Dermis microvascular lymphatic vessel endothelial cell (primary cell): ENCODE measurements at places on chromosomes 11 and 22. TPM values are rescaled to one million over a fixed set of nuclear protein-coding genes. Genes with fewer than 3 reads are reported as not detected.
A peak's percentile ranks its signal among the peaks of the same experiment; 100 is the strongest.

DNA sequence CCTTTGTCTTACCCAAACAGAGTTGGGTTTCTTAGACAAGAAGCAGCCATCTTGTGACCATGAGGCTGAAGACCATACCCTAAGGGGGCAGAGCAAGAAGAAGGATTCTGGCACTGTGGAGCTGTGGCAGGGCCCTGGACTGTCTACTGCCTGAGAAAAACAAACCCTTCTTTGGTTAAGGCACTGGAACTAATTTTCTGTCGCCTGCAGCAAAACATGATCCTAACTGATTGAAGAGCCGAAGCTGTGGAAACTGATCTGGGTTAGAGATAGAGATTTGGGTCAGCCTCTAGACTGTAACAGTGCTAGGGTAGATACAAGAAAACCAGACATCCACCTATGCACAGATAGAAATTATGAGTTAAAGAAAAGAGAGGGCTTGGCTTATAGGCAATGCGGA, 11.3 kb upstream of the ACER3 start:
- no peak for DNase-seq

- DNase-seq: no peak
Measured at GRCh38 chr11:99068832-99069231, 48.1 kb downstream of the CNTN5 start.

DNA sequence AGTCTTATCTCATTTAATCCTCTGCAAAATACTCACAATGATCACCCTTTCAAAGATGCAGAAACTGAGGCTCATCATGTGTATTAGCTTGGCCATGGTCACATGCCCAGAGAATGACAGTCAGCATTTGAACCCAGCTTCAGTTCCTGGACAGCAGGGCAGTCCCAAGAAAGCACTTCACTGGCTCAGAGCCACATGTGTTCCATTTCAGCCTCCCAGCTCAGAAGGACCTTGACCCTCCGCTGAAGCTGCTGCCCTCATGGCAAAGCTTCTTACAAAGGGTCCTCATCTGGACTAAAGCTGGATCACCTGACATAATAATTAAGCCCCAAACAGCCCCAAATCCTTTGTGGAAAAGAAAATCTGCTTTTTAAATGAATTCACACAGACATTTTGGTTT, 37.0 kb downstream of the TENM4 start:
- no peak for DNase-seq

GRCh38 chr22:37752189-37753087, 55.3 kb upstream of the GCAT start:
- DNase-seq: peak; percentile 93

- DNase-seq: no peak
Measured at GRCh38 chr11:65997286-65997685, 4.7 kb downstream of the EIF1AD start.

- DNase-seq: peak; percentile 93
Measured at GRCh38 chr11:13339195-13340153, 61.9 kb downstream of the BMAL1 start.

KDELR3 gene
- total RNA-seq: 32.9 and 40.8 TPM in 2 replicates

DNA sequence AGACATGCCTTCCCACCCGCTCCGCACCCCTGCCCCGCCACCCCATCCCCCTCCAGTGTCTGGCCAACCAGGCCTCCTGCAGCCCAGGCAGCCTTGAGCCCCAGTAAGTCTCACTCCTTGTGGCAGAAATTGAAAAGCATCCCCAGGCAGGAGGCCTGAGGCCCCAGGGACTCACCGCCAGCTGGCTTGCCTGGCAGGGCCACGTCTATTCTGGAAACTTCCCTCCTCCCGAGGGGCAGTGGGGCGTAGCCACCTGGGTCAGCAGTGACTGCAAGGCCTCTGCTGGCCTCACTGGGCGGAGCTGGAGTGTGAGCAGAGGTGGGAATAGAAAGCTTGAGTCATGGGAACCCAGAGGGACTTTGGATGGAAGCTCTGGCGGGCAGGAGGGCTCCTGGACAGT, 26.3 kb downstream of the ANO1 start:
- DNase-seq: no peak

DNA sequence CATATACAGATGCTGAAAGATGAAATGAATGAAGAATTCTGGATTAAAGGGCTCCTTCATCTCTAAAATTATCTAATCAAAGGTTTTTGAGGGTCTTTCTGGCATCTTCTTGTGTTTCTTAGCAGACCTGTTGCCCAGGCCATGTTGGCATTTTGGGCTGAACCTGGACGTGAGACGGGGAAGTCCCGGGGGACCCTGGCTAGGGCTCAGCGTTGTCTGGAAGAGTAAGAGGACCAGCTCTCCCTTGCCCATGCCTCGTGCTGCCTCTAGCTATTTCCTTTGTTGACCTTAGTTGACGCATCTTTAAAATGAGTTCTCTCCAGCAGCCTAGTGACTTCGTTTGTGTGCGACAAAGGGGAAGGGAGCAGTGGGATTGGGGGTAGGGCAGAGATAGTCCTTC, 152.2 kb downstream of the ST3GAL4 start:
- no peak for DNase-seq

- no peak for DNase-seq
Measured at GRCh38 chr22:49106096-49106841, 721.4 kb downstream of the BRD1 start.

GRCh38 chr11:78788533-78788932, 213.9 kb upstream of the NARS2 start:
- no peak for DNase-seq

- no peak for DNase-seq
Measured at GRCh38 chr11:38138972-38139371, 1540.9 kb upstream of the RAG2 start.

C22orf31 gene
- not detected in 2 replicates for total RNA-seq

GRCh38 chr11:73454987-73455386, 78.8 kb downstream of the RELT start:
- DNase-seq: no peak

- DNase-seq: no peak
Measured at GRCh38 chr11:110123003-110123402, 29.8 kb downstream of the ZC3H12C start.

DNA sequence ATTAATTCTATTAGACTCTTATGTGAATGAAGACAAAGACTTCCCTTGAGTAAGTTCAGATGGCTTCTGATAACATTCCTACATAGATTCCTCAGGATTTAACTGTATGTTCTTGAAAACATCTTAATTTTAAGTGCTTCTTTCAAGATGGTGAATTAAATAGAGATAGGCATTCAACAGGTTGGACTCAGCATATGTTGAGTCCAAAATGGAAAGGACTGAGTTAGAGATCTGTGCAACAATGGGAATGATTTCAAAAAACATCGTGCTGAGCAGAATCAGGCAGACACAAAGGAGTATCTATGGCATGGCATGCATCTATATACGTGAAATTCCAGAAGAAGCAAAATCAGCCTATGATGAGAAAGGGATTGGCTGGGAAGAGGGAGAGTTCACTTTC, 36.2 kb downstream of the ZNF195 start:
- DNase-seq: no peak

OR52H1 gene
- total RNA-seq: 0.13 TPM in 2 replicates

SEC14L2 gene
- 11.7 and 14.8 TPM in 2 replicates for total RNA-seq

SLC25A45 gene
- total RNA-seq: 1.6 and 1.7 TPM in 2 replicates

DNA sequence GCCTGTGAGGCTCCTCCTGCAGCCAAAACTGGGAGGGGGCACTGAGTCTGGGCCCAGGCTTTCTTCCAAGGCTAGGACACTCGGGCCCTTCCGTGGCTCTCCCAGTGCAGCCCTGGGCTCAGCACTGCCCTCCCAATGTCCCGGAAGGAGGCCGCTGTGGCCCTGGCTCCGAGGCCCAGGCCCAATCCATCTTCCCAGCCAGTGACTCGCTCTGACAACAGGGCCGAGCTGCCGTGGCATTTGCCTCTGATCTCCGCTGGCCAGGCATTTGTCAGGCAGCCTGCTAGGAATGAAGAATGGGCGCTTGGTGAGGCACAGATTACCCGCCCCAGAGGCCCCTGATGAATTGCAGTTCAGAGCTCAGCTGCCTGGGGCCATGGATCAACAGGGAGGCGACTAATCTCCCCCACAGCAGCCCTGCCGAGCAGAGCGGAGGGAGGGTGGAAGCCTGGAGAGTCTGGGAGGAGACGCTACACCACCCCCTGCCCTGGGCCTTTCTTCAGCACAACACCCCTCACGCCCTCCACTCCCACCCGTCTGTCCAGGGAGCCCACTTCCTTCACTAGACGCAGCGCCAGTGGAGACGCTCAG, 8.3 kb downstream of the FXYD2 start:
- DNase-seq: no peak

OVOL1 gene
- total RNA-seq: not detected in 2 replicates

GRCh38 chr11:117898059-117898458, 21.6 kb upstream of the FXYD6 start:
- no peak for DNase-seq

GRCh38 chr11:43359422-43359818, 700 bp downstream of the TTC17 start:
- peak; percentile 44 for DNase-seq

GRCh38 chr11:108498816-108499408, 728 bp upstream of the POGLUT3 start:
- no peak for DNase-seq

GRCh38 chr22:41511521-41511968, 32.7 kb downstream of the POLR3H start:
- no peak for DNase-seq

NXPE1 gene
- total RNA-seq: not detected in 2 replicates

- peak; percentile 56 for DNase-seq
Measured at GRCh38 chr11:102494216-102494615, 36.3 kb downstream of the MMP7 start.

ACR gene
- total RNA-seq: under 0.01 and 0.38 TPM in 2 replicates

MCHR1 gene
- total RNA-seq: 0.13 TPM in 2 replicates

- no peak for DNase-seq
Measured at GRCh38 chr11:102971766-102972165, 16.2 kb upstream of the MMP13 start.

ZDHHC13 gene
- total RNA-seq: 15.5 and 22.5 TPM in 2 replicates

DNA sequence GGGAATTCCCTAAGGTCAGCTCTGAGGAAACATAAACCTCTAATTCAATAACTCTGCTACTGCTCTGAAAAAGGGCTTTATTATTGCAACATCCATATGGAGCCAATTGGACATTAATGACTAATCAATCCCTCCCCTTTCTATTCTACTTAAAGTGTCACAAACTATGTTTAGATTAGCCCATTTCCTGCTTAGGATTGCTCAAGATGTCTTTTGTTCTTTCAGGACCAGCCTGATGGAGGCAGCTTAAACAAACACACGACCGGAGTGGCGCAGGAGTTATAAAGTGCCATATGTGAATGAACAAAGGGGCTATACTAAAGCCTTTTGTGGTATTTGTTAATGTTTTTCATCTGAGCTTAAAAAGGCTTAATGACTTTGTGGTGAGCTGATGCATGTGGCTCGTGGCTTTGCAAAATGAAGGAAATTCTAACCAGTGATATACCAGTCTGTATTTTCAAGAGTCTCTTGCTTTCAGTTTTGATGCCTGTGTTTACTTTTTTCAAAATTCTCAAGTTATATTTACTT, 354.4 kb downstream of the SOX6 start:
- no peak for DNase-seq

DNA sequence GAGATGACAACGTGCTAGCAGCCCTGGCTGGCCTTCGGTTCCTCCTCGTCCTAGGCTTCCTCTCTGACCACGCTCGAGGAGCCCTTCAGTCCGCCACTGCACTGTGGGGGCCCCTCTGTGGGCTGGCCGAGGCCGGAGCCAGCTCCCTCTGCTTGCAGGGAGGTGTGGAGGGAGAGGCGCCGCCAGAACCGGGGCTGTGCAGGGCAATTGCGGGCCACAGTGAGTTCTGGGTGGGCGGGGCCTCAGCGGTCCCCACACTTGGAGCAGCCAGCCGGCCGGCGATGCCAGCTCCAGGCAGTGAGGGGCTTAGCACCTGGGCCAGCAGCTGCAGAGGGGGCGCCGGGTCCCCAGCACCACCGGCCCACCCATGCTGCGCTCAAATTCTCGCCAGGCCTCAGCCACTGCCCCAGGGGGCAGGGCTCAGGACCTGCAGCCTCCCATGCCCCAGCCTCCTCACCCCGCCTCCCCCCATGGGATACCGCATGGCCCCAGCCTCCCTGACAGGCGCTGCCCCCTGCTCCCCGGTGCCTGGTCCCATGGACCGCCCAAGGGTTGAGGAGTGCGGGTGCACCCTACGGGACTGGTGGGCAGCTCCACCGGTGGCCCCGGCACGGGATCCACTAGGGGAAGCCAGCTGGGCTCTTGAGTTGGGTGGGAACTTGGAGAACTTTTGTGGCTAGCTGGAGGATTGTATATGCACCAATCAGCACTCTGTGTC, 399.4 kb downstream of the LUZP2 start:
- DNase-seq: no peak

DNA sequence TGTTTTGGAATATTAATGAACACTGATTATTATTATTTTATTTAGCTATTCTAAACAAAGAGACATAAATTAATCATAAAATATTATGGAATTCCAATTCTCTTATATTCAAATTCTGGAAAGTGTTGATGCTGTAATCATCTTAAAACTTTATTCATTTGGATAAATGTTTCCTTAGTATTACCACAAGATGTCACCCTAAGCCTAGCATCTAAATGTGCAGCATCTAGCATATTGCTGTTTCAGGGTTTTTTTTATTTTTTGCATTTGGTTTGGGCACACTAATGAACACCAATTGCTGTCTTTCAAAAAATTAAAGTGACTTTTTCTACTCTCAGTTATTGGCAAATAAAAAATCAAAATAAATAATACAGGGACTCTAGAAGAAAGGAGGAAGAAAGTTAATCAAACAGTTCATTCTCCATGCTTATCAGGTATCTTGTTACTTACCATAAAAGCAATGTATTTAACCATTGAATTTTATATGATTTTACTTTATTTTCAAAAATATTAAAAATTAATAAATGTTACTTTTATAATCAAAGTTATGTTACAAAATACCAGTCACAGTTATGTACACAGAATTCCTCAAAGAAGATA, 31.8 kb downstream of the DLG2 start:
- peak; percentile 60 for DNase-seq

PCNX3 gene
- total RNA-seq: 10.4 and 17.6 TPM in 2 replicates

DNA sequence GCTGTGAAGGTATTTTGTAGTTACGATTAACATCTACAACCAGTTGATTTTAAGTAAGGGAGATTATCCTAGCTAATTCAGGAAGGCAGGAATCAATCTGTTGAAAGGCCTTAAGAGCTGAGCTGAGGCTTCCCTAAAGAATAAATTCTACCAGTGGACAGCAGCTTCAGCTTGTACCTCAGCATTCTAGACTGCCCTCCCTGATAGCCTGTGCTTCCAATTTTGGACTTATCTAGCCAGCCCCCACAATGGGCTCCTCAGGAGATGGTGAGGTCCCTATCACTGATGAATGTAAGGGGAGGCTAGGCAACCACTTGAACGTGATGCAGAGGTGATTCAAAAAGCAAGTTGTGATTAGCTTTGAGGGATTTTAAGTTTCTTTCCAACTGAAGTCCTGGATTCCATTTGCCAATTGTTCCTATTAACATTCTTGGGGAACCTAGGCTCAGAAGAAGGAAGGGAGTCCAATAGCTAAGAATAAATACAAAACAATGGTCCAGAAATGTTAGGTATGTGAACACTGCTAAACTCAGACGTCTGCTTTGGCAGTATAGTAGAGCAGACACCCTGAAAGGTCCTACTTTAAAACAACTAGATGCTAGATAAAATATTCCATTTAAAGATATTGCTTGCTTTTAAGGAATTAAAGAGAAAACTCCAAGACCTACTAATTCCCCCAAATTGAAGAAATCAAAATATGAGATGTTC, 404.3 kb upstream of the TENM4 start:
- no peak for DNase-seq

CCDC88B gene
- 1.5 and 1.8 TPM in 2 replicates for total RNA-seq

- no peak for DNase-seq
Measured at GRCh38 chr22:31747441-31747840, 2.5 kb downstream of the PRR14L start.

ETS1 gene
- 81.3 and 109 TPM in 2 replicates for total RNA-seq

GRCh38 chr22:46007003-46007847, 30.3 kb upstream of the WNT7B start:
- DNase-seq: peak; percentile 61

ROBO4 gene
- total RNA-seq: 278 and 426 TPM in 2 replicates

OR52A1 gene
- not detected in 2 replicates for total RNA-seq

NAV2 gene
- 3.2 and 3.9 TPM in 2 replicates for total RNA-seq

SCN4B gene
- total RNA-seq: under 0.01 TPM in 2 replicates
